ENCODE measurements at places on chromosomes 7 and 10. TPM values are rescaled to one million over a fixed set of nuclear protein-coding genes. Genes with fewer than 3 reads are reported as not detected.

Gene OR2AE1
- total RNA-seq = 0.65 TPM

Gene TMEM196
- not detected for total RNA-seq

Gene KLF6
- total RNA-seq = 47.8 TPM

Gene AGAP5
- 2.9 TPM for total RNA-seq

Gene LRRD1
- total RNA-seq = 0.41 TPM

Gene LOXL4
- total RNA-seq = 14.3 TPM

Gene PRKCQ
- total RNA-seq = 0.08 TPM

Gene CPN1
- not detected for total RNA-seq

Gene CFAP70
- total RNA-seq = 1.4 TPM

Gene TEX47
- total RNA-seq = not detected

Gene RBP4
- total RNA-seq = 1.9 TPM

Gene ACSL5
- 2.6 TPM for total RNA-seq
